Naive thymus-derived CD8-positive, alpha-beta T cell (primary cell): ENCODE measurements at places on chromosomes 5 and 9.

DNA sequence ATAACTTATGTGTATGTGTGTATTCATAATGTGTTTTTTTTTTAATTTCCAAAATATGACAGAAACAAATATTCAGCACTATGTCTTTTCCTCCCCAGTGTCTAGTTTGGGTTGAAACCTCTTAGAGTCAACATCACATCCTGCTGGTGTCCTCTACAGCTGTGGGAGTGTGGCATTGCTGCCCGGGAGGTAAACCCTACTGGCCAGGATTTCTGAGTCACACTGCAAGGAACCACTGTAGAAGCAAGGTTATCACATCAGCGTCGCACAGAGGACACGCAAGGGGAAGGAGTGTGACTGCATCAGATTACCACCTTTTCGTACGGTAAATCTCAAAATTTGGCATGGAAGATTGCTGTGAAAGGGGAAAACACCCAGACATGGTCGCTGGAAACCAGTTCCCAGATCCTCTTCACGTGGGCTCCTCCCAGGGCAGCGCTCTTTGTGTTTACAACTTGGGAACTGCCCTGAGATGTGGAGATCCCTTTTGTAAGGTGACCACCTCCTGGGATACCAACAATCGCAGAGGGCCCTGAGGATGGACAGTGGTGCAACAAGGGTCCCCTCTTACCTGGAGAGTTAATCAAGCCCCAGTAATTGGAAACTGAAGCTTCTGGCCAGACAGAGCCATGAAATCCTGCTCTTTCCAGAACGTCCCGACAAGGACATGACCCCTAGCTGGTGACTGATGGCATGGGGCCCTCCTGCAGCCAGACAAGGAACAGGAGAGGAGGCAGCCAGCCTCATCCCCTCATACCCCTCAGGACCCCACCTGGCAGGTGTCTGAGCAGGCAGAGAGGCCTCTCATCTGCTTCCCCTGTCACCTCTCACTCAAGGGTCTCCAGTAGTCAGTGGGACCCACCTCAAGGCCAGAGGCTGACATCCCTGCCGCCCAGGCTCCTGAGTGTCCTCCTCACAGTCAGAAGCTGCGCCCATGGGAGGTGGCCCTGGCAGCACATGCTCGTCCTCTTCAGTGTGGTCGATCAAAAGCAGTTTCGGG is 194.7 kb downstream of the MED10 start:
- DNase-seq, result no peak

GRCh38 chr5:83197326-83197967 is 120.1 kb downstream of the XRCC4 start:
- no peak for DNase-seq

- DNase-seq, result no peak
Measured at GRCh38 chr5:1724822-1725602, 74.6 kb downstream of the MRPL36 start.

DNA sequence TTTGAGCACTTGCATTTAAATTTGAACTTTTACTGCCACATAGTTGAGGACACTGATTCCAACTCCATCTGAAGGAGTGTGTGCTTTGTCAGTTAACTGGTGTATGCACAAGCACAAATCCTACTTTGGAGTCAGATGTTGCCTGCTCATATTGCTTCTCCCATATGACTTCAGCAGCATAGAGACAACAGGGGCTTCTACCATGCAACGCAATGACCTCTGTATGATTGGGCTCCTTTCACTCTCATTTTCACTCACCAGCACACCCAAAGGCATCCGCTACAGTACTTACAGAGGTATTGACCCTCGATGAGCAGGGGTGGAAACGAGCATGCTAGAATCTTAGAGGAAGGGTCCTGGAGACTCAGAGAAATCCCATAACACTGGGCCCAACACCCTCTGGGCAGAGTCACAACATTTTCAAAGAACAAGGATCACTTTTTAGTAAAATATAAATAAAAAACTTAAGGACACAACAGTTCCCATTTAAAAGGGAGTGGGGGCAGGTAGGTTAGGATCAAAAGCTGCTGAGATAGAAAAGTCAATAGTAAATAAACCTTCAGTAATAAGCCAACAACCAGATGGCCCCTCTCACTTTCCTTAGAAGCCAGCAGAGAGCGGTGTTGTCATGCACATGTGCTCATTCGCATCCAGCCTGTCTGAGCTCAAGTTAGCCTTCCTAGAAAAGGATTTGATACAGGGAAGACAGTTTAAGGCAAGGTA is 203.8 kb downstream of the SNCAIP start:
- no peak for DNase-seq

- DNase-seq, result no peak
Measured at GRCh38 chr9:71916834-71917534, 5.5 kb downstream of the C9orf85 start.

DNA sequence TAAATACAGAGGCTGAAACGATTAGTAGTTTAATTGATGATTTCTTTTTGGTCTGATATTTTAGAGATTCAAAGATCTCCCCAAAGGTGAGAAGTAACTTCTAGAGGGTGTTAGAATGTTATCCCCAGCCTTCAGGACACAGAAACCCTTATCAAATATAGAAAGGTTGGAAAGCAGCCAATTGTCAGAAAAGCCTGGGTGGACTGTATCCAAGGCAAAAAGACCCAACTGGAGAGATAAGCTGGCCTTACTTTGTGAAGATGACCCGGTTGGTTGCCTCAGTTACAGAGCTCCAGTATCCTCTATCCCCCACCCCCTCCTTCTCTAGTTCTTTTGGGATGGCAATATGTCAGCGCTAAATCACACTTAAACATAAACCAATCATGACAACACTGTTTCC is 75.7 kb downstream of the GCNT4 start:
- no peak for DNase-seq

GRCh38 chr9:1580215-1580614 is 434.9 kb upstream of the SMARCA2 start:
- no peak for DNase-seq

DNA sequence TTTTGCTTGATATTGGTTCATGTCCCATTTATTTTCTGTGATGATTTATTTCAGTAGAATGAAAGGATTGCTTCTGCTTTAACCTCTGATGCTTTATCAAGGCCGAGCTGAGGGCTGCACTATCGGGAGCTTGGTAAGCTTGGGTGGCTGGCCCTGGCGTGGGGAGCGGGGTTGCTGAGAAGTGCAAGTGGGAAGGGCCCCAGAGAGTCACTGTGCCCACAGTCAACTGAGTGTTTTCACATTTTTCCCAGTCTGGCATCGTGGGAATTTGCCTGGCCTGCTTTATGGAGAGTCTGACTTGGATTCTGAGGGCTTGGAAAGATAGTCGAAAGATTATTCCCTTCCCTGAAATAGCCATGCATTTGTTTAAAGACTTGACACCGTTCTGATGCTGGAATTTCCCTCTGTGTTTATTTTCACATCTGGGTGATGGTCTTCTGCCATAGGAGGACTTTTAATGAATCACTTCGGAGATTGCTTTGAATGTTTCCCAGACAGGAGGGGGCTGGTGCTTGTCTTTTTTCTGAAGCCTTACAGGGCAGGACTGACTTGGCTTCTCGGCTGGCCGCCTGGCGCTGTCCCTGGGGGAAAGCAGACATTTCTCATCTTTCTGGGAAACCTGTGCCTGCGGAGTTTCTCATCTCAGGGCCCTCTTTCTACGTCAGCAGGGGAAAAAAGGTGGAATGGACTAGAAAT is 139.0 kb downstream of the BOD1 start:
- no peak for DNase-seq

DNA sequence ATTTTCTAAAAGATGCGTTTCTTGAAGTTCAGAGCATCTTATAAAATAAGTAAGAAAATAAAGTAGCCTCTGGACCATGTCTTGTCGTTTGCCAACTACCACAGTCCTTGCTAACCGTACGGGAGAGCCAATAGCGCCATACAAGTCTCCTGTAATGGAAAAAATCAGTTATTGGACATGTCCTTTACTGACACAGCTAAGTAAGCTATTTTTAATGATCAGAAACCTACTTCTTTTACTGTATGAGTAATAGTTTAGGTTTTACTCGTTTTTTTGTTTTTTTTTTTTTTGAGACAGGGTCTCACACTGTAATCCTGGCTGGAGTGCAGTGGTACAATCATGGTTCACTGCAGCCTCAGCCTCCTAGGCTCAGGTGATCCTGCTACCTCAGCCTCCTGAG is 37.7 kb upstream of the RAPGEF6 start:
- no peak for DNase-seq

DNA sequence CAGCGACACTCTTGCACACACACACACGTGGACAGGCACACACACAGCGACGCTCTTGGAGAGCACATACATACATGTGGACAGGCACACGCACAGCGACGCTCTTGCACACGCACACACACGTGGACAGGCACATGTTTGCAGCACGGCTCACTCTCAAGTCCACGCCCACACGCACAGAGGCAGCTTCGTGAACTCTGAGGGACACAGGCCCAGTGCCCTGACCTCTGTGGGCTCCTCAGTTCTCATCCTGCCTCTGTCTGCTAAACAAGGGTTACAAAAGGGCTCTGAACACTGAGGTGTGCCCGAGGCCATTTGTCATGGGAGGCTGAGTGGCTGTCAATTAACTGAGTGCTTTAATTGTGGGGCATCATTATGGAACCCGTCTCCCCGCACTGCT is 558.8 kb upstream of the ADAMTS16 start:
- DNase-seq, result no peak

GRCh38 chr5:179089502-179089901 is 29.3 kb downstream of the ZNF354C start:
- no peak for DNase-seq

- DNase-seq, result no peak
Measured at GRCh38 chr9:114775981-114776380, 29.9 kb downstream of the TNFSF15 start.

DNA sequence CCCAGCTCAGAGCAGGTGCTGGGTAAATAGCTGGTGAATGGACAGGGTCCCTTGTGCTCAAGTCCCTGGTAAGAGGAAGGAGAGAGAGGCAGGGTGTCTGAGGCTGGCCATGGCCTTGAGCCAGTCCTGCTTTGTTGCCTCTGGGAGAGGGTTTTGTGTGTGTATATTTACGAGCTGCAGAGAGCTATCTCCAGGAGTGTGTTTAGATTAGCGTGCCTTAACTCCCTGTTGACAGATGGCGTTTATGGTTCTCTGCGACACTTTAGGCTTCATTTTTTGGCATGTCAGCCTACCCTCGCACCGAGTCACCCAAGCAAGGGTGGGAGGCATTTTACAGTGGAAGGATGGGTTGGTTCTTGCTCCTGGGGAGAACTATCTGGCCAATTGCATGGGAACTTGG is 22.2 kb downstream of the HMCN2 start:
- no peak for DNase-seq

- DNase-seq, result no peak
Measured at GRCh38 chr5:68192679-68193060, 22.9 kb upstream of the PIK3R1 start.

DNA sequence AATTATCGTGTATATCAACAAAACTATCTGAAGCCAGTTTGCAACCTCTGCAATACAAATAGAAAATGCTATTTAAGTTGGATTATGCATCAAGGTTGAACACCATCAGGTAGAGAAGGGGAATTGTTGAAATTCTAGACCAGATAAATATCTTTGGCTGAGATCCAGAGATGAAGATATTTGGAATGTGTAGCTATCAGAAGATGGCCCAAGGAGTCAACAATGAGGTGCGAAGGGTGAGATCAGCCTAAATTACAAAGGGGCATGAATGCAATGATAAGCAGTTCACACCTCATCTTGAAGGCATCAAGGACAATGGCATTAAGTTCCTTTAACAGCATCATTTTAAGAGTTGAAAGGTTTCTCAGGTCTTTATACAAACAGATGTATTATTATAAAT is 572.1 kb upstream of the DMAC1 start:
- DNase-seq, result no peak

- no peak for DNase-seq
Measured at GRCh38 chr5:29697785-29698414, 1495.6 kb upstream of the CDH6 start.

GRCh38 chr9:19026375-19026774 is 6.6 kb downstream of the SAXO1 start:
- no peak for DNase-seq

DNA sequence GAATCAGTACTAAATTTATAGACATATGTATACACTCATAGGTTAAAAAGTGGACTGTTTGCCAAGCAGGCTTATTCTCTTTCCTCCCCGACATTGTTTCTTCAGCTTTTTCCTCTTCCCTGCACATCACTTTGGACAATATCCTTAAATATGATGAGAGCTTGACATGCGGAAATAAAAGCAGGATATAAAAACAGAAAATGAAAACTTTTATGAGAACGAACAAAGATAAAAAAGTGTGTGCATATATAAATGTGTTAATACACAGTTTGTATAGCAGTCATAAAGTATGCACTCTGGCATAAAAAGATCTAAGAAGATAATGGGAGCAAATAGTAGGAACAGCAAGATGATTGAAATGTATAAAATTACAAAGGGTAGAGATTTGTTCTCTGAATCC is 86.4 kb upstream of the IFNE start:
- DNase-seq, result no peak

- no peak for DNase-seq
Measured at GRCh38 chr5:53303105-53303504, 177.3 kb upstream of the FST start.

- no peak for DNase-seq
Measured at GRCh38 chr9:114367772-114368569, 19.8 kb downstream of the AKNA start.

DNA sequence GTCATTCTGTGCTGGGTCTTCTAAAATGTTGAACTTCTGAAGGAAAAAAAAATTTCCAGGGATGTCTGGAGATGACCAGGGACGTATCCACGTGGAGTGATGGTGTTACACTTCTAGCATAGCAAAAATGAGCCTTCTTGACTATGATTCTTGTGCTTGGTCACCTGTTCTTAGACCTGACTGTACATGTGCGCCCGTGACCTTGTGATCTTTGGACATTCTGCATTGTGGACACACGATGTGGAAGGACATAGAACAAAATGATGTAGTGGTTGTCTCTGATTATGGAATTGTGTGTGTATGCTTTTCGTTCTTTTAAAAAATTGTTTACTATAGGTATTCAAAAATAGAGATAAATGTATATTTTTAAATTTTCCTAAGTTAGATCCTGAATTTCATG is 61.0 kb downstream of the SNX30 start:
- DNase-seq, result no peak

DNA sequence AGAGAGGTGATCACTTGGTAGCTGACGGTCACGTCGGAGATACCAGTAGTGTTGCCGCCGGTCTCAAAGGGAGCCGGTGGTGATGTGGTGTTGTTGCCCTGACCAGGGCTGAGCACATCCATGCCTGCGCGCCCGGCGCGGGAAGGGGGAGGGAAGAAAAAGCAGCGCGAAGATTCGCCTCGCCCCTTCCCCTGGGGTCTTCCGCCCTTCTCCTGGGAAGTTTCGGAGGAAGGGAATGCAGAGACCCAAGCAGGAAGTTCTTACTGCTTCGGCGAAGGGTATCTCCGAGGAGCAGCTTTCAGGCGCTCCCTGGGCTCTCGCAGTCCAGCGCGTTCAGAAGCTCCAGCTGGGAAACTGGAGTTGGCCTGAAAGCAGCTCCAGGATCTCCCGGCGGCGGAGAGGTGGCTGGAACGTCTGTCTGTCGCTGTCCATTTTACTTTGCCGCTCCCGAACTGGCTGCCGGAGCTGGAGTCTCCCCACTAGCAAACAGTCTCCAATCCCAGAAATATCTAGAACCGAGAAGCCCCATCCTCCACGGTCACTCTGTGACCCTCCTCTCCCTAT is 565 bp downstream of the HTR1A start:
- DNase-seq, result no peak

- no peak for DNase-seq
Measured at GRCh38 chr5:2187156-2187555, 304.4 kb upstream of the IRX4 start.

- no peak for DNase-seq
Measured at GRCh38 chr9:95458666-95459065, 58.1 kb downstream of the PTCH1 start.
